ENCODE measurements at places on chromosomes 4 and X.

GRCh38 chr4:81562093-81562492, 90.4 kb upstream of the RASGEF1B start:
- no peak for DNase-seq

DNA sequence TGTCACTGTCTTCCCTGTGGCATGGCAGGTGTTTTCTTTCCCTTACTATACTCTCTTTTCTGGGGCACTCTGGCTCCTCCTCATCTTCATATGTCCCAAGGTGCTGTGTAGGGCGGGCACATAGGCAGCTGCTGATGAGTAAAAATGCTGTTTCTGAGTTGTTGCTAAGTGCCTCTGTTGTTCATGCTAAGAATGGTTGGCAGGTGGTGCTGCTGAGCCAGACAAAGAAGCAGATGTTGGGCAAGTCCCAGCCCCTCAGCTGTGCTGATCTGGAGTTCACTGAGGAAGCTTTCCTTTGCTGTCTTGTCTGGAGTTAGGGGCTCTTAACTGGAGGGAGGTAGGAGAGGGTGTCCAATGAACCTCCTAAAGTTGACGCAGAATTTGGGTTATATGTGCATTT, 40.6 kb downstream of the HADH start:
- peak; percentile 34 for DNase-seq

- no peak for DNase-seq
Measured at GRCh38 chr4:80010316-80010715, 62.7 kb downstream of the ANTXR2 start.

GRCh38 chr4:74087481-74087880, 11.5 kb downstream of the CXCL2 start:
- no peak for DNase-seq

- no peak for DNase-seq
Measured at GRCh38 chrX:149903889-149904748, 23.1 kb downstream of the MAGEA8 start.

DNA sequence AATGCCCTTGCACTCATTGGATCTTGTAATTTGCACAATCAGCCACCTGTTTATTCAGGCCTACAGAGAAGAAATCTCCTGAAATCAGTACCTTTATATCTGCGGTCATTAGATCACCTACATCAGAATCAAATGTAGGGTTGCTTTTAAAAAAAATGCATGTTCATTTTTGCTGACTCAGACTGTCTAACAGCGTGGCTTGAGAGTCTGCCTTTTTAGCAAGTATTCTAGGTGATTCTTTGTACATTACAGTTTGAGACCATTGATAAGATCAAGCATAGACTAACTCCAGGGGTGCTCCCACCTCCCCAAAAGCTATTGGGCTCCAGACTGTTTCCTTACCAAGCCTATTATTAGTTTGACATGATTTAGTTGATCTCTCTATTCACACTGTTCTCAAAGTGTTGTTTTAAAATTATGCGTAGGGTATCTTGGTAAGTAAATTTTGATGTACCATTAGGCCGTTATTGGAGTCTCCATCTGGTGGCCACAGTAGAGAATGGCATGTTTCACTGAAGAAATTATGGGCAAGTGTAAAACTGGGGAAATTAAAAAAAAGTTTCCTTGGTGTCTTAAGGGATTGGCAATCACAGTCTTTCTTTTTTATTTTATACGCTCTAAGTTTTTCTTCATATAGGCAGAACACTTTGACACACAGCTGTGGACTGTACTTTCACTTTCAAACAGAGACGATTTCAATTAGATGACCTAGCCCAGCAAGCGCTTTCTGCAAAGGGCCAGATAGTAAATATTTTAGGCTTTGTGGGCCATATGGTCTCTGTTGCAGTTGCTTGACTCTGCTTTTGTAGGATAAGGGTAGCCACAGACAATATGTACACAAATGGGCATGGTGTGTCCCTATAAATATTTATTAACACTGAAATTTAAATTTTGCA, 33.7 kb upstream of the MSL3 start:
- DNase-seq: no peak

- DNase-seq: no peak
Measured at GRCh38 chr4:63678358-63678931, 730.8 kb downstream of the TECRL start.

GRCh38 chr4:909821-910220, 22.3 kb downstream of the GAK start:
- DNase-seq: no peak

DNA sequence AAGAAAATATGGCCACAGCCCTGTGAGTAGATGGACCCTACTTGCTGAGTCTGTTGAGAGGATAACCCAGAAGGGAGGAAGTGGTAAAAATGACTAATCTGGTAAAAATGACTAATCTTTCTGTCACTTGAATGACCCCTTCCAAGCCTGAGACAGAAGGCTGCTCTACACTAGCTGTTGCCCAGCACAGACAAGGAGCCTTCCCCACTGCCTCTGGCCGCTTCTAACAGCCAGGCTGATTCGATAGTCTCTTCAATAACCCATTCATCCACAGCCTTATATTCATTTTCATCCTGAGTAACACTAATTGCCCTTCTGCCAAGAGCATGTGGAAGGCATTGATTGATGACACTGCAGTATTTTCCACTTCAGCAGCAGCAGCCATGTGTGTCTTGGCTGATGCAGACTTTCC, 18.4 kb downstream of the MAGEB17 start:
- DNase-seq: peak; percentile 36

GRCh38 chr4:4655901-4656300, 114.1 kb upstream of the STX18 start:
- no peak for DNase-seq

GRCh38 chr4:174375422-174375821, 91.7 kb downstream of the CEP44 start:
- no peak for DNase-seq

DNA sequence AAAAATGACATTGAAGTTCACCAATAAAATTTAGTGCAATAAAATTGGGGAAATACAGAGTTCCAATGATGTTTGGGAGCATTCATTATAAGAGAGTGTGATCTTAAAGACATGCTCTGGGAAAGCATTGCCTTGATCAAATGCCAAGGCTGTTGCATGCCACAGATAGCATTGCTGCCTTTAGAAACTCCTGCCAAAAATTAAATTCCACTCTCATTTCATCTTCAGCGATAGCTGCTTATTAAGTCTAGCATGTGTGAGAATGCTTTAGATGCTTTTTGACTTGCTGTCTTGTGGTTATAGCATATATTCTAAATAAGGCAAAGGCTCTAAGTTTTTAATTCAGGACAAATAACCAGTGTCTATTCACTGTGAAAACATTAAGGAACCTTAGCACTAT, 49.3 kb downstream of the NPNT start:
- DNase-seq: peak; percentile 23

- no peak for DNase-seq
Measured at GRCh38 chr4:147839663-147840062, 107.8 kb downstream of the ARHGAP10 start.

- DNase-seq: no peak
Measured at GRCh38 chrX:76802708-76803107, 375.2 kb downstream of the MAGEE1 start.

DNA sequence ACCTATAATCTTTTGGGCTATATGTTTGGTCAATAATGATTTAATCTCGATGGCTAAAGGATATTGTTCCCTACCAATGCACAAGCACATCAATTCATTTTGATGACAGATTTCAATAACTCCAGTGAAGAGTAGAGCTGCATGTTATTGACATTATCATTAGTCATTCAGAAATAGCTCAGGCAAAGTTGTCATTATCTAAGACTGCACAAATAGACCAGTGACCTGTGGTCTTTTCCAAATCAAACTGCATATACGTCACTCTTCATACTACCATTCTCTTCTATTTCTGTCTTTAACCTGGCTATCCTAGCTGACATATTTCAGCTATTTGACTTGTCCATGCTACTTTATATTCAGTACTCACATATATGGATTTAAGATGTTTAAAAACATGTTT, 1050.8 kb downstream of the C4orf33 start:
- DNase-seq: no peak

DNA sequence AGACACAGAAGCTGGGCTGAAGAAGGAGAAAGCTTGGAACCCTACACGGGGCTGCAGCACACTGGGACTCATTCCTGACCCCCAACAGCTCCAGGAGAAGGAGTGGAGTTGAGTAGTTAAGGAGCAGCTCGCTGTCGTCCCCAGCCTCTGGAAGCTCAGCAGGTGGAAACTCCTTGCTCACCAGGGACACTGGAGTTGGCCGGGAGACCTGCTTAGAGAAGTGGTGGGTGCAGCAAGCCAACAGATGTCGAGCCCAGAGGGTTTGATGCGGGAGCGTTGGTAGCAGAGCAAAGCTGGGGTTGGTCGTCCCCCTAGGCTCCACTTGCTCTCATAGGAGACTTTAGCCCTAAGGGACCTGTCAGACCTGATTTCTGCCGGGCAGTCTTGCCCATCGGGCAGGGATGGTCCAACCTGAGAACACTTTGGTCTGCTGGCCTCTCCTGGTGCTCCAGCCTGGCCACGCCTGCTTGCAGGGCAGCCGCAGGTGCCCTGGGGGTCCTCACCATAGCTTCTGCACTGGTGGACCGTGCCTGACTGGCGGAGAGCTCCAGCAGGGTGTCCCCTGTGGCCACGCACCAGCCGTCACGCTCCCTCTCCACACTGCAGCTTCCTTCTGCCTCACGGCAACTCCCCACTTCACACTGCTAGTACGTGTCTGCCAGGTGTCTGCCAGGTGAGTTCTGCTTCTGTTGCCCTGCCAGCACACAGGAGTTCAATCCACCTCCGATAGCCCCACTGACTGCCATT, 353.7 kb downstream of the GASK1B start:
- DNase-seq: no peak

DNA sequence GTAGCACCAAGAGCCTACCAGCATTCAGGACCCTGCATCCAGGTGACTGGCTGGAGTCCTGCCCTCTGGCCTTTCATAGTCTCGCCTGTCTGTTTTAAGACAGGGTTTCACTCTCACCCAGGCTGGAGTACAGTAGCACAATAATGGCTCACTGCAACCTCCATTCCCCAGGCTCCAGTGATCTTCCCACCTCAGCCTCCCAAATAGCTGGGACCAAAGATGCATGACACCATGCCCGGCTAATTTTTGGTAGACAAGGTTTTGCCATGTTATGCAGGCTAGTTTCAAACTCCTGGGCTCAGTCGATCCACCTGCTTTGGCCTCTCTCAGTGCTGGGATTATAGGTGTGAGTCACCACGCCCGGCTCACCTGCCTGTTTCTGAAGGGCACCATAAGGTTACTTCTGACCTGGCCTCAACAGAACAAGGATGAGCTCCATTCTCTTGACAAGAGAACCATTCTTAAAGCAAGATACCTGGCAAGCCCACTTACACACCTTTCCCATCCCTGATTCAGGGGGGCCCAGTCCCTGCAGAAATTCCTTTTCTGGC, 6.7 kb downstream of the RPS4X start:
- DNase-seq: no peak

DNA sequence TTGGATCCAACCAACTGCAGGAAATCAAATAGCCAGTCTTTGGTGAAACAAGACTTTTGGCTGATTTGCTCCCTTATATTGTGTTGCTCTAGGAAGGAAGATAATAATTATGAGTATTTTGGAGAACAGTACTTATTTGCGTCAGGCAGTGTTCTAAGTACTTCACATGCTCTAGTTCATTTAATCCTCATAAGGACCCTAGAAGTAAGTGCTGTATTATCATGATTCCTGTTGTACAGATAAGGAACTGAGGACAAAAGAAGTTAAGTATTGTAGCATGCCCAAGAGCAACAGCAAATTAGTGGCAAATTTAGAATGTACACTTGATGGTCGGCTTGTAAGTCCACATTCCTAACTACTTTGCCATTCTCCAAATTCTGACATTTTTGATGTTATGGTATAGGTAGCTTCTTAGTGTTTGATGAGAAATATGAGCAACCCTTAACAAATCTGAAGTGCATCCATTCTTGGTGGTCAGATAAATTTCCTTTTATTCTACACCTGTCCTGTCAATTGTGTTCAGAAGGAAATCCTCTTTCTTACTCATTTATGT, 72.0 kb downstream of the SPRY1 start:
- DNase-seq: no peak

GRCh38 chr4:26609391-26609790, 25.5 kb downstream of the TBC1D19 start:
- no peak for DNase-seq

DNA sequence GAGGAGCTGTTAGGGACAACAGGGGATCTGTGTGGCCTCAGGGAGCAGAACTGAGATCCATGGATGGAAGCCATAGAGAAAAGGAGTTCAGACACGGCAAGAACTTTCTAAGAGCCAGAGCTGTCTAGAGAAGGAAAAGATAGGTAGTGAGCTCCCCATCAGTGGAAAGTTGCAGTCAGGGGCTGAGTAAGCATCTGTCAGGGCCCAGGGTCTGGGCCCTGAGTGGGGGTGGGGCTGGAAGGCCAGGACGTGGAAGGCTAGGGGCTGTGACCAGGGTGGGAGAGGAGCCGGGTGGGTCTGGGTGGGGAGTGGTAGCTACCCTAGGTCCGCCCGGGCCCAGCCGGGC, 324 bp upstream of the MSN start:
- no peak for DNase-seq

GRCh38 chrX:24985120-24985519, 30.6 kb downstream of the ARX start:
- DNase-seq: no peak

GRCh38 chrX:7119950-7120877, 27.3 kb upstream of the STS start:
- DNase-seq: no peak

- DNase-seq: no peak
Measured at GRCh38 chr4:106314960-106315359, 1.0 kb downstream of the TBCK start.

DNA sequence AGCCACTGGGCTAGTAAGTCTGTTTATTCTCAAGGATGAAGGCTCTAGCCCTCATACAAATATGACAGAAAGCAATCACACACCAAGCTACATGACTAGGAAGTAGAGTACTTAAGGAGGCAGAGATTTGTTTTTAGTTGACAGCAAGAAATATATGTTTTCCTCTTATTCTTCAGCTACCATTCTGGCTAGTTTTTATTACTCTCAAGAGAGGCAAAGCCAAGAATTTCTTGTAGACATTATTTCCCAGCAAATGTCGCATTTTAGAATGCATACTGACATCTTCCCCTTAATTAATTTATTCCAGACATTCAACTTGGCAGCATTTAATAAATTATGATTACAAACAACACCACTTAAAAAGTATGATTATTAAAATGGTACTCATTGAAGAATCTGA, 23.4 kb upstream of the FAM9C start:
- no peak for DNase-seq

DNA sequence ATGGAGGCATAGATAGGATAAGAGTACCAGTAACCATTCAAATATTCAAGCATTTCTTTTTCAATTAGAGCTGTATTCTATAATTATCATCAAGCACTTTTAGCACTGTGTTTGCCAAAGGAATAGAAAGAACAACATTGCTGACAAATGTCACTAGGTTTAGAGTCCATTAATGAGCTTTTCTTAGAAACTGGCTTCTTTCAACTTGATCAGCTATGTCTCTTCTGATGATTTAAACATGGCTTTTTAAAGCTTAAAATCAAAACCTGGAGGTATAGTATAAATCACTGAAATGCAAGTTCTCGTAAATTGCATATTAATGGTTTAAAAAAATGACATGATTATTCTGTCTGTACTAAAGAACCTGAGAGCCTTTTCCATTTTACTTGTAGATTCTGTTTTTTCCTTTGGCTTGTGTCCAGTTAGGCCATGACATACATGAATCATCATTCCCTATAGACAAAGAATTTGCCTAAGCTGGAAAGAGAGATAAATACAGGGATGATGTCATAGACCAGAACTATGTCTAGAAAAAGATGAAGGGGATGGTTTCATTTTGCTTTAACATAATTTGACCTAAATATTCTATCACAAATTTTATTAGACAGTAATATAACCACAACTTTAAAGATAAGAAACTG, 340.1 kb upstream of the CTSO start:
- DNase-seq: peak; percentile 85
